ENCODE measurements at places on chromosomes 4 and X.

DNA sequence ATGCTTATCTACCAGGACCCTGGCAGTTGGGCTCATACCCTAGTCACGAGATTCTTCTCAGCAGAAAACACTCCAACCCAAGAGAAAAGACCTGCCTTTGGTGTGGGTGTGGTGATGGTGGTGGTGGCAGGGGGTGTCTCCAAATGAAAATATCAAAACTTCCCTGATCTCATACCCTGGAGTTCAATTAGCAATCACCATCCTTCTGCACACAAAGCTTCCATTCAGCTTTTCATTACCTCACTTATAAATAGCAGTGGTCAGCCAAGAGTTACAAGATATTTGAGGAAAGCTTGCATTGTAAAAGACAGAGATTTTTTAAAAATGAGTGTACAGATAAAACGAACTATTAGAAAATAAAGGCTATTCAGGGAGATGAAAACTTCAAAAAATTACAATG, 580.8 kb upstream of the MAGEB2 start:
- no peak for DNase-seq

DNA sequence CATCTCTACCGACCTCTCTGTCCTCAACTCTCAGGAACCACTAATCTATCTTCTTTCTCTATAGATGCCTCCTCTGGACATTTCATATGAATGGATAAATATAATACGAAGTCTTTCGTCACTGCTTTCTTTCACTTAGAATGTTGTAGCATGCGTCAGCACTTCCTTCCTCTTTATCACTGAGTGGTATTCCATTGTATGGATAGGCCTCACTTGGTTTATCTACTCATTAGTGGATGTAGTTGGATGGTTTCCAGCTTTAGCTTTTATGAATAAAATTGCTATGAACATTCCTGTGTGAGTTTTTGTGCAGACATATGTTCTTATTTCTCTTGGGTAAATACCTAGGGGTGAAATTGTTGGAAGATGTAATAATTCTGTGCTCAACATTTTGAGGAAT, 528.2 kb upstream of the FAT1 start:
- no peak for DNase-seq

- no peak for DNase-seq
These were observed 19.9 kb upstream of the CYBB start for GRCh38 chrX:37759878-37760418.

- no peak for DNase-seq
These were observed 14.9 kb upstream of the UGDH start for GRCh38 chr4:39541987-39542610.

DNA sequence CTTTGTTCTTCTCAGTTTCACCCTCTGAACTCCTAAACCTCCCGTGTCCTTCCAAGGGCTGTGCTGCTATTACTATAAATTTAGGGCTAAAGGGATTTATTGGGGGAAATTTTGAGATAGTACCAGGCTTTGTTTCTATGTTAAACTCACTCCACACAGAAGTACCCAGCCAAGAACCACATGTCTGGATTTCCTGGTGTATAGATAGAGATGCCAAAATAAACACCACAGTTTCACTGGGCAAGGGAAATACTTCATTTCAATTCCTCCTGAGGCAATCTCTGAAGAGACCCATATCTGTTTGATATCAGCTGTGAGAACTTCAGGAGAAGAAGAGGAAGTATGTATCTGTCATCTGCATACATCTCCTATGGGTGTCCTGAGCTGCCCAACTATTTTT, 21.7 kb upstream of the CLNK start:
- no peak for DNase-seq

DNA sequence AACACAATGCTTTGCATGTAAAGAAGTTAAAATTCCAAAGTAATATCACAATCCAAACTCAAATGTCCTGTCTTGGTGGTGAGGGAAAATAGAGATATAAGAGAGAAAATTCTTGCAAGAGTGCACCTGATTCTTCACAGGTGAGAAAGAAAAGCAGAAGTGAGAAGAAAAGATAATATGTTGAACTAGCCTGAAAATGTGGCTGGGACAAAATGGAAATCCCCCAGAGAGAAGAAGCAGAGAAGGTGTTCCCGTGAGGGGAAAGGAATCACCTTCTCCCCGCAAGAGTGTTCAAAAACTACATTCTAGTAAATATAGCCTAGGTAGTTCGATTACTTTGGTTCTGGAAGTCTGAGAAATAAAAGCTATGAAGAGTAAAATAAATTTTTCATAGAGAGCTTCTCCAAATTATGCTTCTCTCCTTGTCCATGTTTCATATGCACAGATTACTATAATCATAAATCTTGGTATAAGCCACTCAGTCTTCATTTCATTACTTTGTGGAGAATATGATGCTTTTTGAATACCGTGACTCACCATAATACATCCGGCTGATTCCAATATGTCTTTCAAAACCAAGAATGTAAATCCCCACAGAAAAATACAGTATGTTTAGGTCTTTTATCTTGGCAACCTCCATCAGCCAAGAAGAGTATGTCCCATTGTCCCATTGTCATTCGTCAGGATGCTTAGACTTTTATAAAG, 63.1 kb downstream of the COX18 start:
- no peak for DNase-seq

DNA sequence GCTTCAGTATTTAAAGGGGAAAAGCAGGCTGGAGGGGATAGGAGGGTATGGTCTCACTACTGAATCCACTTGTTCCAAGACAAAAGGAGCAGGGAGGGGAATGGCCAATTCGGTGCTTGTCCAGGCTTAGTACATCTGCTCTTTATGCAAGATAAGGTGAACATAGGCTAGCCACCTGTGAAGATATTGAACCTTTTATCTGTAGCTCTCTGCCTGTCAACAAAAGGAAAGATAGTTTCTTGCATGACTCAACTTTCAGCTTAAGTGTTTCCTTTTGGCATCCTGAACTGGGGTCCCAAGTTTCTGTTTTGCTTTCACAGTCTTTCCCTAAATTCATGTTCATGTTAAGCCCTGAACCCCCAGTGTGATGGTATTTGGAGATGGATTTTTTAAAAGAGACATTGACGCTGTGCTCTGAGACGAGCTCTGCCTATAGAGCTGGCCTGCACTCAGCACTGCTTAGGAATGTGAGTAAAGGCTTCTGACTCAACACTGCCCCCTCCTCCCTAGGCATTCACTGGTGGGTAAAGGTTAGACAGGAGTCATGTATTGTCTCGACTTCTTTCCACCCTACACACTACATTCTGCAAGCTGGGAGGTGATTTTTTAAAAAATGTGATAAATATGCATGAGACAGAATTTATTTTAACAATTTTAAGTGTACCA, 28.2 kb downstream of the FAM149A start:
- DNase-seq, result no peak

DNA sequence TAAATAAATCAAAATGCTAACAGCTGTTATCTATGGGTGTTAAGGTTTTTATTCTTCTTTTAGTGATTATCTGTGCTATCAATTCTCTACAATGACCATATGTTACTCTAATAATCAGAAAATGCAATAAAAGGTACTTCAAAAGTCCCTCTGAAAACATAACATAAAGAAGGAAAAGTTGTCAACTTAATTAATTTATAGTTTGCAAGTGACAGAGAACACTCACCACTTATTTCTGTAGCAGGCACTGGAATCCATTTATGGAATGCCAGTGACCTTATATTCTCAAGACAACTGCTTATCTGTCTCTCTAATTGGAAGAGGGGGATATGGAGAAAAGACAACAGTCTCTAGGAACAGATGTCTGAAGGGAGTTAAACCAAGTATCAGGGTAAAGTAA, 25.6 kb upstream of the PLS3 start:
- DNase-seq, result no peak

GRCh38 chrX:16807548-16807947, 21.3 kb downstream of the TXLNG start:
- DNase-seq, result no peak

- peak; percentile 56 for DNase-seq
These were observed 26.9 kb downstream of the AFF1 start for GRCh38 chr4:86961605-86962295.

DNA sequence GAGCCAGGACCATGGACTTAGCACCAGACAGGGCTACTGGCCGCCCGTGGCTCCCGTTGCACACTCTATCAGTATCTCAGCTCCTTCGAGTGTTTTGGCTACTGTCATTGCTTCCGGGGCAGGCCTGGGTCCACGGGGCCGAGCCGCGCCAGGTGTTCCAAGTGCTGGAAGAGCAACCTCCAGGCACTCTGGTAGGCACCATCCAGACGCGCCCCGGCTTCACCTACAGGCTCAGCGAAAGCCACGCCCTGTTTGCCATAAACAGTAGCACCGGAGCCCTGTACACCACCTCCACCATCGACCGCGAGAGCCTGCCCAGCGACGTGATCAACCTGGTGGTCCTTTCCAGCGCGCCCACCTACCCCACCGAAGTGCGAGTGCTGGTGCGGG, 1.6 kb downstream of the FAT4 start:
- DNase-seq, result peak; percentile 3

DNA sequence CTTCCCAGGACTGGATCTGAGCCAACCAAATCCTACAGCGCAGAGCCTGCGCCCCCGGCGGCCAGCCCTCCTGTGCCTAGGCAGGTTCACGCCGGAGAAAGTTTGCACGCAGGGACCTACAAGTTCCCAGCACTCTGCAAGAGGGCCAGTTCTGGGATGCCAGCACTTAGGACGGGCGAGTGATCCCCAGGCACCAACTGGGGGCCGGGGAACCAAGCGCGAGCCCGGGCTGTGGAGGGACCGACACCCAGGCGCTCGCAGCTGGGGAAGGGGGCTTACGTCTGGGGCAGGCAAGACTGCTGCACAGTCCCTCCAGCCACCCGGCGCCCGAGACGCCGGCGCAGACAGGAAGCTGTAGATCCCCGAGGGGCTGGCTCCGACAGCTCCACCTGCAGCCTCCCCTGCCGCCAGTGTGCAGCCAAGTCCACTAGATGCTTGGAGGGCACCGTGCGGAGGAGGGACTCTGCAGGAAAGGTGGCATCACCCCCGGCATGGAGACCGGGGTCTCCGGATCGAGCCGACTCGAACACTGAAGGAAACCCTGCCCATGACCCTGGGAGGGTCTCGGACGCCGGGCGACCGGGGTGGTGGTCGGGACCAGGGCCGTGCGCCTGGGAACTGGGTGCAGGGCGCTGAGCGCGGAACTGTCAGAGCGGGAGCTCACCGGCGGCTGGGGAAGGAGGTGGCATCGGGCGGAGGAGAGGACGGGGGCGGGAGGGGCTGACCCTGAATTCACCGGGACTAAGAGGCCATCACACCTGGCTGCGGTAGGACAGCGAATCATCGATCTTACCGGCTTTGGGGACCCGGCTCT, 566 bp downstream of the CORIN start:
- peak; percentile 79 for DNase-seq

GRCh38 chr4:147117431-147117830, 171.8 kb upstream of the TTC29 start:
- DNase-seq, result no peak

DNA sequence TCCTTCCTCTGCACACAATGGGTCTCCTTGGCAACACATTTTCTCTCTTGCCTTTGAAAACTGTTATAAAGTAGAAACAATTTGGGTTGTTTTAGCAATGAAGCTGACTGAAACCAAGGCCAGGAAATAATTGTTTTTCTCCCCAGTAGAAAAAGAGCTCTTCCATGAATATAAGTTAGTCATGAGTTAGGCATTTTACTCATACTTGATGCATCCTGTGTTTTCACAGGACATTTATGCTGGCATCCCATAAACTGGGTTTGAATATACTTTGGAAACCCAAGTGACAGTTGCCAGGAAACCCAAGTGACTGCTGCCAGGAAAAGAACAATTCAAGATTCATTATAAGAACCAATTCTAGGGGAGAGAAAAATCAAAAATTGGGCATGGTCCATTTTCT, 128.6 kb upstream of the NPY2R start:
- DNase-seq, result no peak

DNA sequence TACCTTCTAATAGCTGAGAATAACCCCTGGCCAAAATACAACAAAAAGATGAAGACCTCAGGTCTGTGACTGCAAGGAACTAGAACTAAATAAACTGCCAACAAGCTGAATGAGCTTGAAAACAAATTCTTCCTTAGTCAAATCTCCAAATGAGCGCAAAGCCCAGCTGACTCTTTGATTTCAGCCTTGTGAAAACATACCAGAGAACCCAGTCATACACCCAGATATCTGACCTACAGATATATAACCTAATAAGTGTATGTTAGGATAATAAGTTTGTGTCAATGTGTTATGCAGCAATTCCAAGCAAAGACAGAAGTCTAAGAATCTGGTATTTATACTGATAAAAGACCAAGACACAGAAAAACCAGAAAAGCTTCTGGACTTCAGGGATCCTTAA, 38.0 kb upstream of the ADGRL3 start:
- no peak for DNase-seq

GRCh38 chr4:106953036-106953705, 82.9 kb downstream of the DKK2 start:
- no peak for DNase-seq

GRCh38 chr4:20431543-20431951, 179.8 kb downstream of the SLIT2 start:
- no peak for DNase-seq

DNA sequence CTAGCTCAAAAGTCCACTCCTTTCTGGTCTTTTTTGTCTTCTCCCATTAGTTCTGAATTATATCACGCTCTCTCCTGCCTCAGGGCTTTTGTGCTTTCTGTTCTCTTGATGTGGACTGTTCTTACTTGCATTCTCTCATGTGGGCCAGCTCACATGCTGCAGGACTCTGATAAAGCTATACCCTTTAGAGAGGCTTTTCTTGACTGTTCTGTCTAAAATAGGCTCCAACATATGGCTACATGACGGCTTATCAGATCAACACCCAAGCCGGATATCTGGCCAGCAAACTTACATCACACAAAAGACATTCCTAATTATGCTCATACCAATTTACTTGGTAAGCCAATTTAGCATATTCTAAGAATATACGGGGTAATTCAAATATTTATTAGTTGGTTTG, 1494.5 kb downstream of the TECRL start:
- no peak for DNase-seq

DNA sequence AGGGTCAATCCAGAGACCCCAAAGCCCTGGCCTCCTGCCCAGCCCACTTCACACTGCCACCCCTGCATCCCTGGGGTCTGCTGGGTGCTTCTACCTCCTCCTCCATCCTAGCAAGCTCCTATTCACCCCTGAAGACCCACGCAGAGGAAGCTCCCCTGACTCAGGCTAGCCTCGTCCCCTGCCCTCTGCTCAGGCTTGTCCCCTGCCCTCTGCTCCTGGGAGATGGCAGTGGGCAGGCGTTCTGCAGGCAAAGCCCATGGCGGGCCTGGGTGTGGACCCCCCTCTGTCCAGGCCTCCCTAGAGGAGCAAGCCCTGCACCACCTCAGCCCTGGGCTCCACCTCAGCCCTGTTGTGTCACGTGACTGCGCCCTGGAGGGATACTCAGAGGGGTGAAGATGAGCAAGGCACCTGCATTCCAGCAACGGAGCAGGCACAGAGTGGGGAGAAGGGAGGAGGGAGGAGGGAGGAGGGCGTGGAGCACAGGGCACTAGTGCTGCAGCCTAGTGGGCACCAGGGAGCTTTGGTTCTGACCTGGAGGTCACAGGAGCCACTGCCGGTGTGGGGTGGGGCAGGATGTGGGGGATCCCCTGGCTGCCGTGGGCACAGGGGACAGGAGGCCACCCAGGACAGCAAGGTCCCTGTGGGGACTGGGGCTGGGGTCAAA, 27.6 kb upstream of the FGFR3 start:
- no peak for DNase-seq
